ENCODE measurements at places on chromosomes 3 and 15. TPM values are rescaled to one million over a fixed set of nuclear protein-coding genes. Genes with fewer than 3 reads are reported as not detected.

RTP1 gene
- total RNA-seq = 0.43 TPM

AADAC gene
- total RNA-seq = not detected

C2CD4B gene
- total RNA-seq = not detected

NMNAT3 gene
- 0.95 TPM for total RNA-seq

TRIM71 gene
- total RNA-seq = 106 TPM

GRCh38 chr3:183044547-183045229 lies 54.6 kb downstream of the MCCC1 start:
- no peaks in the 10 kb centered on the region for H3K27me3 ChIP-seq
- H3K36me3 ChIP-seq = peaks cover 10% of the 10 kb centered on the region
- H3K4me1 ChIP-seq = no peaks in the 10 kb centered on the region
- no peak for DNase-seq
- H3K4me3 ChIP-seq = no peak overlapping the region
- no peak overlapping the region for H3K27ac ChIP-seq

GRCh38 chr3:113601240-113601639 lies 68.9 kb downstream of the SIDT1 start:
- no peak overlapping the region for H3K27ac ChIP-seq
- no peak for DNase-seq
- no peaks in the 10 kb centered on the region for H3K27me3 ChIP-seq

ARHGAP11A gene
- total RNA-seq = 51.1 TPM

DNA sequence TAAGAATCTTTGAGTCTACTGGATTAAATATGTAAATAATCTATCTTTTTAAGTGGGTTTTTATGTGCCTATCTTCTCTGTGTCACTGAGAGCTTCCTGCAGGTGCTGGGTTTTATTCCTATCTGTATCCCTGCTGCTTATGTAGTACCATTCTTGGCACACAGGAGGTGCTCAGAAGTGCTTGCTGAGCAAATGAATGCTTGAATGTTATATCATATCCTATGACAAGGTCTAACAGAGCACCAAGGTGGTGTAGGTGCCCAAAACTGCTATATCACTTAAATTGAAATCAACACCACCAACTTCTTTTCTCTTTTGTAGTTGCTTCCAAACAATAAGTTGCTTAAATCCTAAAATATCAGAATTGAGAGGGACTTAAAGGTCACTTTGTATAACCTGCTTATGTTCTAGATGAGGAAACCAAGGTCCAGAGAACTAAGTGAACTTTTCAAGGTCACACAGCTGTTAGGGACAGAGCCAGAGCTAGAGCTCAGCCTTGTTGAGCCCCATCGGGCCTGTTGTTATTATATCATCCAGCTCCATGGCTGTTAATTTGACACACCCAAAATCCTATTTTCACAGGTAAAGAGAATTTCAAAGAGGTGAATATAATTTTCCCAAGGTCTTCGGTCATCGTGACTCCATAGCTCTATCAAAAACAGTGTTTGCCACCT lies 46.0 kb downstream of the CCNL1 start:
- no peaks in the 10 kb centered on the region for H3K36me3 ChIP-seq
- no peak for DNase-seq
- H3K27ac ChIP-seq = no peak overlapping the region
- H3K4me1 ChIP-seq = peaks cover 38% of the 10 kb centered on the region

DNA sequence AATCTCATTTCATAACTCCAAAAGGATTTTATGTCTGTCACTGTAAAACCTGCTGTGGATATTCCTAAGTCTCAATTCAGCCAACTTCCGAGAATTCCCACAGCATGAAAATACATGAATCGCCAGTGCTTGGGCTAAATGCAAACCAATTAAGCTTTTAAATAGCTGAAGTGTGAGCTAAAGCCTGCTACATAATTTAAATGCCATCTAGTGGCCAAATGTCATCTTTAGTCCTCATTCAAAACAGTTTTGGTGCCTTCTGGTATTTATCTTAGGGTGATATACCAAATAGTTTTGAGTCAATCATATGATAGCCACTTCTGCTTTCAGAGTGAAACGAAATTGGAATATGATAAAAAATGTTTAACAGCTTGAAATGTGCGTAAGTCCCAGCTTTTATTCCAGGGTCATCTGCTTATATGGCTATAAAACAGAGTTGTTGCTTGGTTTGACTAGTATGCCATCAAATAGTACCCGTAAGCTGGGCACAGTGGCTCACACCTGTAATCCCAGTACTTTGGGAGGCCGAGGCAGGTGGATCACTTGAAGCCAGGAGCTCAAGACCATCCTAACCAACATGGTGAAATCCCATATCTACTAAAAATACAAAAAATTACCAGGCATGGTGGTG lies 41.8 kb upstream of the CCNL1 start:
- no peaks in the 10 kb centered on the region for H3K36me3 ChIP-seq
- no peaks in the 10 kb centered on the region for H3K4me1 ChIP-seq
- DNase-seq = peak; percentile 33
- H3K27ac ChIP-seq = no peak overlapping the region

SSUH2 gene
- 0.37 TPM for total RNA-seq

MYRIP gene
- total RNA-seq = 0.62 TPM

DNA sequence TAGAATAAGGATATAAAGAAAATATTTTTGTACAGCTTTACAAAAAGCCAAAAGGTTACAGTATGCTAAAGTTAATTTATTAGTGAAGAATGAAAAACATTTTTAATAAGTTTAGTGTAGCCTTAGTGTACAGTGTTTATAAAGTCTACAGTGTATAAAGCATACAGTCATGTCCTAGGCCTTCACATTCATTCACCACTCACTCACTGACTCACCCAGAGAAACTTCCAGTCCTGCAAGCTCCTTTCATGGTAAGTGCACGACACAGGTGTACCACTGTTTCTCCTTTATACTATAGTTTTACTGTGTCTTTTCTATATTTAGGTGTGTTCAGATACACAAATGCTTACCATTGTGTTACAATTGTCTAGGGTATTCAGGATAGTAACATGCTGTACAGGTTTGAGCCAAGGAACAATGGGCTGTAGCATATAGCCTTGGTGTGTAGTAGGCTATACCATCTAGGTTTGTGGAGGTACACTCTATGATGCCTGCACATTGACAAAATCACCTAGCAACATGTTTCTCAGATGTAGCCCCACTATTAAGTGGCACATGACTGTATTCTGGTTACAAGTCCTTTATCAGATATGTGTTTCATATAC lies 197.1 kb upstream of the KBTBD8 start:
- no peak overlapping the region for H3K27ac ChIP-seq
- H3K27me3 ChIP-seq = no peaks in the 10 kb centered on the region
- no peaks in the 10 kb centered on the region for H3K36me3 ChIP-seq
- DNase-seq = no peak
- H3K4me3 ChIP-seq = no peak overlapping the region

- peaks cover 16% of the 10 kb centered on the region for H3K27me3 ChIP-seq
- no peak for DNase-seq
- H3K4me1 ChIP-seq = peaks cover 8% of the 10 kb centered on the region
- H3K4me3 ChIP-seq = no peak overlapping the region
Measured at GRCh38 chr3:186219211-186219638, 110.3 kb upstream of the ETV5 start.

- H3K4me3 ChIP-seq = no peak overlapping the region
- no peaks in the 10 kb centered on the region for H3K36me3 ChIP-seq
- H3K27ac ChIP-seq = no peak overlapping the region
- no peaks in the 10 kb centered on the region for H3K27me3 ChIP-seq
- no peak for DNase-seq
- H3K4me1 ChIP-seq = no peaks in the 10 kb centered on the region
Measured at GRCh38 chr15:59738676-59739075, 49.6 kb upstream of the BNIP2 start.

CP gene
- not detected for total RNA-seq

DNA sequence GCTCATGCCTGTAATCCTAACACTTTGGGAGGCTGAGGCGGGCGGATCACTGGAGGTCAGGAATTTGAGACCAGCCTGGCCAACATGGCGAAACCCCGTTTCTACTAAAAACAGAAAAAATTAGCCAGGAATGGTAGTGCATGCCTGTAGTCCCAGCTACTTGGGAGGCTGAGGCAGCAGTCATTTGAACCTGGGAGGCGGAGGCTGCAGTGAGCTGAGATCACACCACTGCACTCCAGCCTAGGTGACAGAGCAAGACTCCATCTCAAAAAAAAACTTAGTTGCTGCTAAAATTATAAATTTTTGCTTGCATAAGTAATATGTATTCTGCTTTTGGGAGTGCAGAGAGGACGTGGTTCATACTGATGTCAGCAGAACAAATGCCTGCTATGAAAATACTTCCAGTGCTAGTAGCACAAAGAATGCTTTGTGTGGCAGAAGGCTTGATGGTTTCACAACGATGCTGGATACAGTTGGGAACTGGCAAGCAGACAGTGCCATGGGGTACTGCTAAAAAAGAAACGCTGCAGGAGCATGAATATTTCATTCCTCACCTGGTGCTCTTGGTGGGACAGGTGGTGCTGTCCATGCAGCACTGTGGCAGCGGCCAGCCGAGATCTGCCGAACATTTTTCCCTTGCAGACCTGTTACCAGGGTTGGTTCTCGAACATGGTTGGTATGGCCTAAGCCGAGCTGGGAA lies 31.1 kb downstream of the FBXL22 start:
- no peak overlapping the region for H3K27ac ChIP-seq
- H3K4me3 ChIP-seq = no peak overlapping the region
- no peaks in the 10 kb centered on the region for H3K4me1 ChIP-seq
- no peak for DNase-seq

SLC7A14 gene
- not detected for total RNA-seq

ZPLD1 gene
- 0.31 TPM for total RNA-seq

DNA sequence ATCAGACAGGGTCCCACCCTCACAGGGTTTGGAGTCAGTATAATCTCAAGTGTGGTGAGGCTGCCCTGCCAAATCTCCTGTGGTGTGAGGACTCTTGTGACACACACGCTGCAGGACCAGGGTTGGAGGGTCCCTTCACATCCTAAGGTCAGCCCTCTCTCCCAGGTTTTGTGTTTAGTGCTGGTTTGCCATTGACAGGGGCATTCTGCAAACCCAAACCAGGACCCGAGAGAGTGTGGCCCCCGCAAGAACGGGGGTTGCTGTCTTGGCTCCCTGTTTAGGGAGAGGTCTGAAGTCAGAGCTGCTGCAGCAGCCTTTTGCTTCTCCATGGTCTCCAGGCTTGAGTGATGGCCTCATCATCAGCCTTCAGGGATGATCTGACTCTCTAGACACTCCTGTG lies 14.7 kb downstream of the FAM107A start:
- no peak for DNase-seq
- H3K4me3 ChIP-seq = no peak overlapping the region
- no peaks in the 10 kb centered on the region for H3K36me3 ChIP-seq
- H3K4me1 ChIP-seq = peaks cover 18% of the 10 kb centered on the region
- H3K27ac ChIP-seq = no peak overlapping the region

DNA sequence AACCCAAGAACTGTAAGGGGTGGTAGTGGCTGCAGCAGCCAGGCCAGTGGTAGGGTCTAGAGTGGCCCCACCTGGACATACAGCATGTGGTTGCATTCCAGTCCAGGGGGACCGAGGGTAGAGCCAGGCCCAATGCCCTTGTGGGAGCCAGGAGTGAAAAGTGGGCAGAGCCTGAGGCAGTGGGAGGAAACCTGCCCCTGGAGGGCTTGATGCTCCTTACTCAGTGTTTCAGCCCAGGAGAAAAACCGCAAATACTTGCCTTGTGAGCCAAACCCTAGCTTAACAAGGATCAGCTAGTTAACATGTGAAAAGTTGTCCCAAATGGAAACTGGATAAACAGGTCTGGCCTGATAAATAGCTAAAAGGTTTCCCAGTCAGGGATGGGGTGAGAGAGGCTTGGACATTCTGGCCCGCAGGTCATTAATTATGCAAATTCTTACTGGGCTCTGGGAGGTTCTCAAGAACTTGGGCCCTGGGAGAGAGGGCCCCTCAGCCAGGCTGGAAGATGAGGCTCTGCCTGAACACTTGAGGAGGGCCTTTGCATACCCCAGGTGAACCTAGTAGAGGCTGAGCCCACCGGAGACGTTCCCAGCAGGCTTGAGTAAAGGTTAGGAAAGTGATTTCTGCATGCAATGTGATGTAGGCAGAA lies 222.1 kb downstream of the THSD4 start:
- H3K36me3 ChIP-seq = no peaks in the 10 kb centered on the region
- no peak overlapping the region for H3K4me3 ChIP-seq
- peaks cover 11% of the 10 kb centered on the region for H3K4me1 ChIP-seq
- no peak overlapping the region for H3K27ac ChIP-seq

GPR62 gene
- total RNA-seq = 0.21 TPM

LRRC31 gene
- not detected for total RNA-seq

BLOC1S6 gene
- 46.6 TPM for total RNA-seq

MCTP2 gene
- total RNA-seq = 0.56 TPM

DNA sequence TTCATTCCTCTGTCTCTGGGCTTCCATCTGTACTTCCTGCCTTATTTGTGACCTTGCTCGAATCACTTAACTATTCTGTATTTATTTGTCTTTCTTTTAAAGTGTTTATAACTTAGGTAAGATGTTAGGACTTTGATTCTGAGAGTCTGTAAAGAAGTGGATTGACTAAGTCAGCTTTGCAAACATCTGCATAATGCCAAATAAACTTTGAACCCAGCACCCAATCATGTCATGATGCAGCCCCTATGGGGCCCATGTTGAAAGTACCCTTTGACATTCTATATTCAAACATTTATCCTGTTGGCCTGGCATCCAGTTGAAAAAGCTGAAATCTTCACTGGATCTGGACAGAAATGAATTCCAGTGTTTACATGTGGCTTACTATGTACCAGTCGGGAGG lies 3.8 kb upstream of the MYRIP start:
- no peak for DNase-seq
- no peaks in the 10 kb centered on the region for H3K36me3 ChIP-seq
- peaks cover 14% of the 10 kb centered on the region for H3K4me1 ChIP-seq

CSTA gene
- not detected for total RNA-seq

- H3K4me3 ChIP-seq = no peak overlapping the region
- H3K4me1 ChIP-seq = no peaks in the 10 kb centered on the region
- no peaks in the 10 kb centered on the region for H3K27me3 ChIP-seq
- H3K27ac ChIP-seq = no peak overlapping the region
Measured at GRCh38 chr3:195847055-195847950, 35.6 kb upstream of the MUC4 start.

ARGFX gene
- not detected for total RNA-seq

CKMT1B gene
- 4.4 TPM for total RNA-seq

PRR20G gene
- not detected for total RNA-seq

DNA sequence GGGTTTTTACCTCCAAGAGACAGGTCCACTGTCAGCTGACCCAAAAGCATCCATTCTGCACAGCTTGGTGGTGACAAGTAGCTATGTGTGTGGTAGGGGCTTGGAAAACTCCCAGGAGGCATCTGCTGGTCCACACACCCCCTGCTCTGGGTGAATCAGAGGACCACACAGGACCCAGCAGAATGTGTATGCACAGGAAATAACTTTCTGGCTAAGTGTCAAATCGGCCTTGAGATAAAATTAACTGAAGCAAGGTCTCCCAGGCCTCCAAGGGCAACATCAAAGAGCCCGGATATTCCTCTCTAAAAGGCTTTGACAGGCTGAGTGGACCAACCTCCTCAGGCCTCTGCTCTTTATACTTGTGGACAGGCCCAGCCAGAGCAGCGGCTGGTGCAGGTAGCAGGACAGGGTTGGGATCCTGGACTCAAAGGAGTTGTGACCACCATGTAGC lies 66.5 kb downstream of the CTNNB1 start:
- no peak overlapping the region for H3K27ac ChIP-seq
- H3K27me3 ChIP-seq = no peaks in the 10 kb centered on the region
- H3K36me3 ChIP-seq = no peaks in the 10 kb centered on the region

MAPKAPK3 gene
- total RNA-seq = 77.5 TPM

- H3K4me1 ChIP-seq = peaks cover 42% of the 10 kb centered on the region
- DNase-seq = no peak
- H3K4me3 ChIP-seq = no peak overlapping the region
- H3K36me3 ChIP-seq = peaks cover 31% of the 10 kb centered on the region
Measured at GRCh38 chr15:78880813-78881212, 8.1 kb downstream of the MORF4L1 start.
